ENCODE measurements at places on chromosomes 3 and 15.

DNA sequence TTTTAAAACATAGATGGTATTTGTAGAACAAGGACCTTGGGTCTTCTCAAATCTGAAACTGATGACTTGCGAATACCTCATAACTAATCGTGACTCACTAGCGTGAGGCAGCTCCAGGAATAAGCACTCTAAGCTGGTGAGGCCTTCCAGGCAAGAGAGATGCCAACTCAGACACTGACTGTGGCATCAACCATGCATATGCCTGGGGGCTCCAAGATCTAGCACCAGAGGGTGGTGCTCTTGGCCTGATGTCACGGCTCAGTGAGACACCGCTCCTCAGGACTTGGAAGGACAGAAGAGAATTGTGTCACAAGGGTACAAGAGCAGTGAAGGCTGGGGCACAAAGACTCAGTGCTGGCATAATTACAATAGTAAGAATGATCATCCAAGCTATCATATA, 125.0 kb upstream of the TRIM42 start:
- DNase-seq = no peak

DNA sequence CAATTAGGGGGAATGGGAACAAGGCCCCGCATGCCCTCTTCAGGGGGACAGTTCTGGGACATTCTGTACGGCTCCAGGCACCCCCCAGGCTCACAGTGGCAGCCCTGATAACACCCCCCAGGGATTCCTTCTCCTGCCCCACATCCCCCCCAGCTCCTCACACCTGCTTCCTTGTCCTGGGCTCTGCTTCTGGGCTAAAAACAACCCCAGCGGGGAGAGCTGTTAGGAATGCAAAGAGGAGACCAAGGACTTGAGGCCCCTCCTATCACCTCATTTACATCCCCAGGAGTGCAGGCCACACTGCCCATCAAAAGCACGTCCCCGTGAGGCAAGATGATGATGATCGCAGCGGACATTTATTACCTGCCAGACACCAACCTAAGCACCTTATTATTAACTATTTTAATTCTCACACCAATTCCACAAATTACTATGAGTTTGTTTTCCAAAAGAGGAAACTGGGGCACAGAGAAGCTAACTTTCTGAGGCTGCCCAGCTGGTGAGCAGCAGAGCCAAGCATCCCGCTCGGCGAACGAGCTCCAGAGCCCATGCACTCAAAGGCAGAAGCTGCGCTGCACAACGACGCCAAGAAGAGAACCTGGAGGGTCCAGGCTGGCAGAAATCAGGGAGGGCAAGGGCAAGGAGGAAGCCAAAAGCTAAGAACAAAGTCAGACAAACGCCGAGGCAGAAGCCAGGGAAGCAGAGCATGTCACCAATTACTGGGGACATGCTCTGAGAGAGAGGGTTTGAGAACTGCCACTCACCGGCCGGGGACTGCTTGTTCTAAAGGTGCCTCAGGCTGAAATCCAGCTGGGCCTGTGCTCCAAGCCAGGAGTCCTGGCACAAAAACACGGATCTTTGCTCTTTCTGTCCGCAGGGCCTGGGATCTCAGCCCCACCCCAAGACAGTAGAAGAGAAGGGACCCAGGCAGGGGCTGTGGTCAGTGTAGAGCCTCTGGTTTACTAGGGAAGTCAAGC, 76.2 kb upstream of the NSMCE3 start:
- no peak for DNase-seq

- no peak for DNase-seq
Measured at GRCh38 chr3:13122081-13123012, 49.1 kb upstream of the IQSEC1 start.

DNA sequence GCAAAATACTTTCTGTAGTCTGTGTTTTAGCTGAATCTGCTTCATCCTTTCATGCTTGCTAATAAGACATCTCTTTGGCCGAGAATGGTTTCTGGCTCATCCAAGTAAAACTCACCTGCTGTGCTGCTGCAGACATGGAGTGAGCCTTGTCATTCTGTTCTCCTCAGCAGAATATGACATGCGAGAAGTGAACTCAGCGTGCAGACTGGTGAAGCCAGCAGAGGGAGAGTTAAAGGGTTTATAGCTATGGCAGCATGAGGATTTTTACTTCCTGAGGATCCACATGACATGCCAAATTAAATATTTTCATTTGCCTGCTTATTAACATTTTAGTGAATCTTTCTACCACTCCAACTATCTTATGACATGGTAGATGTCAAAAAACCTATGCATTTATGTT, 658.4 kb upstream of the NECTIN3 start:
- no peak for DNase-seq

DNA sequence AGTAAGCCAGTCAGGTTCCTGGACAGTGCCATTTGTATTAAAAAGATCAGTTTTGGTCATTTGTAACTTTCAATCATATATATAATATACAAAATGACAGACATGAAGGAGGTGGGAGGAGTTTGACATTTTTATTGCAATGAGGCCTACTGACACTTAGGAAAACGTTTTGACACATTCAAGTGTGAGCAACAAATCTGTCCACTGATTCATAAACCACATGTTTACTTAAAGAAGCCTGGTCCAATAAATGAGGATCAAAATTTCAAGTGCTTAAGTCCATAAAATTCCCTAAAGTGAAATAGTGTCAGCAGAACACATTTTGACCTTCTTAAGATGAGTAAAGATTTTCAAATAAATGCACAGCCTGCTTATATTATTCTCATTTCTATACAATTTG, 137.3 kb downstream of the MECOM start:
- no peak for DNase-seq

DNA sequence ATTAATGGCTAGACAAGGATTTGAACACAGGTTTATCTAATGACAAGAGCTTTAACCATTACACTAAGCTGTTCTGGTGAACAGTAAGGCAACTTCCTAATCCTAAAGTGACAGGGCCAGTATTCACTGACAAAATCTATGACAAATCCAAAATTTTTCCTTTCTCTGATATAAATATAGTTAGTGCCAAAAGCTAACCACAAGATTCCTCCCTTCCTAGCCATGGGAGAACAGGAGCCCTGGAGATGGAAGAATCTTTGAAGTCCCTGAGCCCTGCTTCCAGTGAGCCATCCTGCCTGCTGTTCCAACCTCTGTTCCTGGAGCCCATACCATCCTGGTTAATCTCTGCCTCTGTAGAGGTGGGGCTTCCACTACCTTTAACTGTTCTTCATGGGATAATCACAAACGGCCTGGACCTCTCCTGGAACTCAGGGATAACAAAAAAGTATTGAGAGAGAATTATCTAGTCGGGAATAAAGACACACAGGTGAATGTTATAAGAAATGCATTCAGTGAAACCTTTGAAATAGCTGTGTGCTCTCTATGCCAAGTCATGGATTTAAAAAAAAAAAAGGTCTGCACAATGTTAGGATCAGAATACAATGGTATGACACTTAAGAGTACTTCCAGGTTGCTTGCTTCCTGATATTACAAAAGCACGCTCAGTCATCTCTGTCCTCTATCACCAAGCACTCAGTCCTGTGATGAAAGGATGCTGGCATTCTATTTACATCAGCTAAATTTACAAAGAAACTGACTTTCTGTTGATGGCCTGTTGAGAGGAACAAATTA, 235.8 kb downstream of the SUCLG2 start:
- DNase-seq = no peak

DNA sequence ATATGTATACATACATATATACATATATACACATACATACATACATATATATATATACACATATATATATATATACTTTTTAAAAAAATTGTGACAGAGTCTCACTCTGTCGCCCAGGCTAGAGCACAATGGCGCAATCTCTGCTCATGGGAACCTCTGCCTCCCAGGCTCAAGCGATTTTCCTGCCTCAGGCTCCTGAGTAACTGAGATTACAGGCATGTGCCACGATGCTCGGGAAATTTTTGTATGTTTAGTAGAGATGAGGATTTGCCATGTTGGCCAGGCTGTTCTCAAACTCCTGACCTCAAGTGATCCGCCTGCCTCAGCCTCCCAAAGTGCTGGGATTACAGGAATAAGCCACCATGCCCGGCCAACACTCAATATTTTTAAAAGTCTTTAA, 302.5 kb downstream of the UNC13C start:
- DNase-seq = no peak

DNA sequence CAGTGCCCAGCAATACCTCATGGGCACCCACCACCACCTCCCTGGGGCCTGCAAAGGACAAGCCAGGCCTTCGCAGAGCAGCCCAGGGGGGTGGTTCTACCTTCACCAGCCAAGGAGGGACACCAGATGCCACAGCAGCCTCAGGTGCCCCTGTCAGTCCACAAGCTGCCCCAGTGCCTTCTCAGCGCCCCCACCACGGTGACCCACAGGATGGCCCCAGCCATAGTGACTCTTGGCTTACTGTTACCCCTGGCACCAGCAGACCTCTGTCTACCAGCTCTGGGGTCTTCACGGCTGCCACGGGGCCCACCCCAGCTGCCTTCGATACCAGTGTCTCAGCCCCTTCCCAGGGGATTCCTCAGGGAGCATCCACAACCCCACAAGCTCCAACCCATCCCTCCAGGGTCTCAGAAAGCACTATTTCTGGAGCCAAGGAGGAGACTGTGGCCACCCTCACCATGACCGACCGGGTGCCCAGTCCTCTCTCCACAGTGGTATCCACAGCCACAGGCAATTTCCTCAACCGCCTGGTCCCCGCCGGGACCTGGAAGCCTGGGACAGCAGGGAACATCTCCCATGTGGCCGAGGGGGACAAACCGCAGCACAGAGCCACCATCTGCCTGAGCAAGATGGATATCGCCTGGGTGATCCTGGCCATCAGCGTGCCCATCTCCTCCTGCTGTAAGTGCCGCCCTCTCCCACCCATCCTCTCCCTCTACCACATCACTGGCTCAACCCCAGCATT, 19.2 kb upstream of the BFSP2 start:
- DNase-seq = no peak

DNA sequence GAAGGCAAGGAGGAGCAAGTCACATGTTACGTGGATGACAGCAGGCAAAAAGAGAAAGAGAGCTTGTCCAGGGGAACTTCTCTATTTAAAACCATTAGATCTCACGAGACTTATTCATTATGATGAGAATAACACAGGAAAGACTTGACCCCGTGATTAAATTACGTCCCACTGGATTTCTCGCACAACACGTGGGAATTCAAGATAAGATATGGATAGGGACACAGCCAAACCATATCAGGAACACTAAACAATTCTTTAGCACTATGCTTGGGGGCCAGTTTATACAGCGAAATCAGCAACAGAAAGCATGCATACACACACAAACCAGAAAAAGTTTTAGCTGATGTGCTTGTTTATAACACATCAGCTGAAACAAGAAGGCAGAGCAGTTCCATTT, 704.2 kb downstream of the OTOL1 start:
- no peak for DNase-seq
